ENCODE measurements at places on chromosomes 5 and 9.
A peak's percentile ranks its signal among the peaks of the same experiment; 100 is the strongest.

GRCh38 chr9:17509701-17510100 lies 69.2 kb upstream of the SH3GL2 start:
- no peak for ATAC-seq

DNA sequence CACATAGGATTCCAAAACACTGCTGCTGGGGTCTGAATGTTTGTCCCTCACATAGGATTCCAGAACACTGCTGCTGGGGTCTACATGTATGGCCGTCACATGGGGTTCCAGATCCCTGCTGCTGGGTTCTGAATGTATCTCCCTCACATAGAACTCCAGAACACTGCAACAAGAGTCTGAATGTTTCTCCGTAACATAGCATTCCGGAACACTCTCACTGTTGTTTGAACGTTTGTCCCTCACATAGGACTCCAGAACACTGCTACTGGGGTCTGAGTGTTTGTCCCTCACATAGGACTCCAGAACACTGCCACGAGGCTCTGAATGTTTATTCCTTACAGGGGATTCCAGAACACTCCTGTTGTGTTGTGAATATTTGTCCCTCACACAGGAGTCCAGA lies 216.8 kb downstream of the FOXD4L6 start:
- no peak for ATAC-seq

GRCh38 chr9:120410925-120411501 lies 169.0 kb downstream of the CDK5RAP2 start:
- no peak for ATAC-seq

GRCh38 chr5:9437741-9438240 lies 108.1 kb downstream of the SEMA5A start:
- no peak for ATAC-seq

GRCh38 chr5:157718519-157718918 lies 12.7 kb upstream of the THG1L start:
- ATAC-seq: peak; percentile 67

DNA sequence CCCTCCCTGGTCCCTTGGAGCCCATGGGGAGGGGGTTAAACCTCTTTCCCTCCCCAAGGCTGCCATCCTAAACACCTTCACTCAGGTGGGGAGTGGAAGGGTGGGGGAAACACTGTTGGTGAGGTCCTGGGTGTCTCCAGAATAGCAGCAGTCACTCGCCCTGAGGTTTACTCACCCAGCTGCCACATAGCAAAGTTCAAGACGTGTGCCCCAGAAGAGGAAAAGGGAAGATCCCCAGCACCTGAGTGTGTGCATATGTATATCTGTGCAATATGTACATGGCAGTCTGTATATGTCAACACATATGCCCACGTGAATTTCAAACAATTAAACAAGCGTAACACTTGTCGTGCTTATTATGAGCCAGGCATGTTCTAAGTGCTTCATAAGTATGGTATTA lies 31.3 kb upstream of the SMU1 start:
- ATAC-seq: no peak

DNA sequence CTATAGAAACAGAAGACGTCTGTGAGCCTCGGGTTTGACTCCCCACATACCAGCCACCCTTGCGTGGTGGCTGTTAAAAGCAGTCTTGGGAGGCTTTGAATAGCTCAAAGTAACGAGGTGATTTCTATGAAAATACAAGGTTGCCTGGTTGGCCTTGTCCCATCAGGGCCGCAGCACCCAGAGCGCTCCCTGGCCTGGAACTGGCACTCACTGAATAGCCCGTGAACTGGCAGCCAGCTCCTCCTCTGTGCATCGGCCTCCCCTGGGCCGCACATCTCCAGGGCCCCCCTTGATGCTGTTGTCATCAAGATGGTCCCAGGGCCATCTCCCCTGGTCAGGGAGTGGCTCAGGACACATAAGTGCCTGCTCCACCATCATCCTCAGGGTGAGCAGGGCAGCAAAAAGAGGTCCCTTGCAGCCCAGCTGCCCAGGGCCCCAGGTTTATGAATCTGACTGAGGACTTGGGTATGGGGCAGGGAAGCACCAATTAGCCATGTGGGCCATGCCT lies 144.6 kb upstream of the PPP1R26 start:
- no peak for ATAC-seq

- no peak for ATAC-seq
These were observed 237.3 kb downstream of the TMEM167A start for GRCh38 chr5:82839881-82840280.

DNA sequence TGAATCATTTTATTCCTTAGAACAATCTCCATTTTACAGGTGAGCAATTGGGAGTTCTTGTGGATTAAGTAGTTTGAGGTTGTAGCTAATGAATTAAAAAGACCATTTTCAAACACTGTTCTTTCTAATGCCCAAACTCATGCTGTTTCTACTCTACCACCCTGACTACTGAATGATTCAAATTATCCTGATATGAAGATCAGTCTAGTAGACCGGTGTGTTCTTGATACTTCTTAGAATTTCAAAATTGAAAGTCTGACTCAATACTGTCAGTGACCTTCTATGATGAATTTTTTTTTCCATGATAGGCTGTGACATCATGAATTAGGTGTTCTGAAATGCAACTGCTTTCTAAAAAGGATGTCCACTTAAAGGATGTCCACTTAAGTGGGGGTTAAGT lies 515.5 kb downstream of the DMAC1 start:
- ATAC-seq: no peak

GRCh38 chr9:37621273-37622121 lies 29.1 kb upstream of the TOMM5 start:
- ATAC-seq: no peak

DNA sequence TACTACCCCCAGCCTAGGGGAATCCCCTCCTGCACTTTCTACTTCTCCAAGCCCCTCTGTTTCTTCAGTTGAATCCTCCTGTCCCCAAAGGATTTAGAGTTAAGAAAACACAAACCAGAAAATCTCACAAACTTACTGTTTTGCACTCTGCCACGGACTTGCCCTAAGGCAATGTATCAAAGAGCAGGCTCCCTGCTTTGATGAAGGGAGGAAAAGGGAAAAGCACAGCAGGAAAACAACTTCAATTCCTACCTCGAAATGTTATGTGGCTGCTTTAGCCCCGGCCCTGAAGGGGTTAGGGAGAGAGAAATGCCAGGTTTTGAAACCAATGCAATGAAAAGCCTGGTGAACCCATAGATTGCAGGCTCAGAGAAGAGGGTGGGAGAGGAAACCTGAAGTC lies 254.7 kb downstream of the MAN2A1 start:
- ATAC-seq: no peak

DNA sequence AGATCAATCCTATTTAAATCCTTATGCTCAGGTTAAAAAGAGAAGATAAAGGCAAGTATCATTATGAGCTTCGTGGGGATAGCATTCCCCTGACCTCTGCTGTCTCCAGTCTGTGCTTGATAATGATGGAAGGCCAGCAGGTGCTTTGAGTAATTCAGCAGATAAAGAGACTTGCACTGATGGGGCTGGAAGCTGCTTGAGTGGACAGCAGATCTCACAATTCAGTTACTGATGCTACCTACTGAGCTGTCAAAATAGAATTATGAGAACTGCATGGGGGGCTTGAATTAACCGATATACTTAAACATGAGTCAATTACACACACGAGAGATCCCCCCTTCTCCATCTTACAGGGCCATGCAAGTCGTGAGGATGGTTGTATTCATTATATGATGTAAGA lies 107.7 kb upstream of the GPR151 start:
- no peak for ATAC-seq

DNA sequence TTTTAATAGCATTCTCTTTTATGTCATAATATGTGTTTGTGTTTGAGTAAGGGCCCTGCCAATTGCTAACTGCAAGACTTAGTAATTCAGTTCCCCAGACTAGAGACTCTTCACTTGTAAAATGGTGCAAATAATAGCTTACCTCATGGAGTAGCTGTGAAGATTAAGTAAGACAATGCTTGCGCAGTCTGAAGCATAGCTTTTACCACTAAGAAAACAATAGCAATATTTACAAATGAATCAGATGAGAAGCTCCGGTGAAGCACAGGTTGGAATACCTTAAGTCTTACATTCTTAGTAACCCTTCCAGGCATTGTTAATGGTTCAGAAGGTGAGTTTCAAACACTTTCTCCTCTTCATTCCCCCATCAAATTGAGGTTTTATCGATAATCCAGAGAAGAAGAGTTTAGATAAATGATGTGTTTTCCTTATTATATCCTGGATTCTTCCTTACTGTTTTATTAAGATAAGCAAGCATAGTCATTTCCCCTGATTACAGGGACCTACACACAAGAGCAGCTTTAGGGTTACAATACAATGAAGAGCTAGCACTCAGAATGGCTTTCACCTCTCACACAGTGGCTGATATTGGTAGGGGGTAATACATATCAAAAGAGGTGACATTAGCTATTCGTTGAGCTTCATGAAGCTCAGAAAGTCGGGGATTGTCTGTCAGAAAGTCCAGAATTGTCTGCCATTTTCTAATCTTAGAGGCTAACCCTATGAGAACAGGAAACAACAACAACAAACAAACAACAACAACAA lies 96.4 kb upstream of the EDIL3 start:
- no peak for ATAC-seq

DNA sequence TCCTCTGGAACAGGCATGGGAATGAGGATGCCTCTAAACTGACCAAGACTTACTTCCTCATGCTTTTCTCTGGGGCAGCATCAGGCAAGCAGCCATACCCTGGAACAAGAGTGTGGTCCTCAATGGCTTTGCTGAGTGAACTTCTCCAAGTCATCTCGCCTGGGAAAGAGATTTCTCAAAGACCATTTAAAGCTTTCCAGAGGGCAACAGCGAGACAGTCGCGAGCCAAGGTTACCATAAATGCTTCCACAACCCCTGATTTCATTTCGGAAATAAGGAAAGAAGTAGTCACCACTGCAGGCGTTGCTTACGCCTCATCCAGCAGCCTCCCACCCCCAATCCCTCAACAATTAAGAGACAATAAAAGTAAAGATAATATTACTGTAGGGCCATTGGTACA lies 1.1 kb upstream of the SNCAIP start:
- ATAC-seq: no peak
